Amygdala (tissue), 56 donors: ENCODE measurements at places on chromosomes 2 and 18.
A peak's percentile ranks its signal among the peaks of the same experiment; 100 is the strongest.

DNA sequence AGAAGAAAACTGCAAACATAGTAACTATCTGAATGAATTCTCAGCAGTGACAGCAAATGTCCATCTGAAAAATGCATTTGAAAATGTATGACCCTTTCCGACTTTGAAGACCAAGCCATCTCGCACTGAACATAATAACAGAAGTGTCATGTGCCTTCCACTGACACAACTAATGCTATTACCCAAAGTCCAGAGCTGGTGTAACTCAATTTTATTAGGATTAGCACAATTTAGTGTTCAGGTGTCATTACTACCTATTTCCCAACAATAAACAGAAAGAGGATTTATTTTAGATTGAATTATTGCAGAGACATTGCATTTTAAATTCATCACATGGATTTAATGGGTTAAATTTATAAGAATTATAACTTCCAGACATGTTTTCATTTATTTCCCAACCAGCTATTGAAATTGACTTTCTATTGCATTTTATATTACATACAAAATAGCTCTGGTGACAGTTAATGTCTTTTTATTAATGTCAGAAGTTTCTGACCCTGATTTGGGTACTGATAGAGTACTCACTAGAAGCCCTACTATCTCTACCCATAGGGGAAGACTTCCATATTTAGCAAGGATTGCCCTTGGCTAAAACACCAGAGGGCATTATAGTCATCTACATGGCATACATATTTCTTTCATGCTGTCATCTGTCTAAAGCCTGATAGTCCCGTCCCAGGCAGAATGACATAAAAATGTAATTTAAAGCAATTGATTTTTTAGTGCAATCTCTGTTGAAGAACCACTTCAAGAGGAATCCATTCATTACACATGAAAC, 7.0 kb upstream of the STK39 start:
- DNase-seq: no peak

- DNase-seq: no peak
Observed at GRCh38 chr18:27709344-27709743, 467.6 kb downstream of the CDH2 start.

DNA sequence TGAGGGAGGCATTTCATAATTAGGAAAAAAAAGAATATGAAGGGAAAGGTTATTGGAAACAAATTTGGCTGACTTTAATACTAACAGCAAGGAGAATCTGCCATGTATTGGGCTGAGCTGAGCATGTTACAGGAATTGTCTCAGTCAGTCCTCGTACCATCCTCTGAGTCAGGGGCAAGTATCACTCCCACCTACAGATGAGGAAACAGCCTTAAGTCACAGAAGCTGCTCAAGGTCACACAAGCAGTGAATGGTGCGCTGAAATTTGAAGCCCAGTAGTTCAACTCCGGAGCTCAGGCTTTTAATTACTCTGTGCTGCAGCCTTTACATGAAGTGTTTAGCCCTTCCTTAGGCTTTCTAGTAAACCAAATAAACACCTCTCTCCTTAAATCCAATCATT, 17.3 kb downstream of the PROKR1 start:
- DNase-seq: no peak

- no peak for DNase-seq
Observed at GRCh38 chr2:17272170-17272569, 246.1 kb downstream of the RAD51AP2 start.

DNA sequence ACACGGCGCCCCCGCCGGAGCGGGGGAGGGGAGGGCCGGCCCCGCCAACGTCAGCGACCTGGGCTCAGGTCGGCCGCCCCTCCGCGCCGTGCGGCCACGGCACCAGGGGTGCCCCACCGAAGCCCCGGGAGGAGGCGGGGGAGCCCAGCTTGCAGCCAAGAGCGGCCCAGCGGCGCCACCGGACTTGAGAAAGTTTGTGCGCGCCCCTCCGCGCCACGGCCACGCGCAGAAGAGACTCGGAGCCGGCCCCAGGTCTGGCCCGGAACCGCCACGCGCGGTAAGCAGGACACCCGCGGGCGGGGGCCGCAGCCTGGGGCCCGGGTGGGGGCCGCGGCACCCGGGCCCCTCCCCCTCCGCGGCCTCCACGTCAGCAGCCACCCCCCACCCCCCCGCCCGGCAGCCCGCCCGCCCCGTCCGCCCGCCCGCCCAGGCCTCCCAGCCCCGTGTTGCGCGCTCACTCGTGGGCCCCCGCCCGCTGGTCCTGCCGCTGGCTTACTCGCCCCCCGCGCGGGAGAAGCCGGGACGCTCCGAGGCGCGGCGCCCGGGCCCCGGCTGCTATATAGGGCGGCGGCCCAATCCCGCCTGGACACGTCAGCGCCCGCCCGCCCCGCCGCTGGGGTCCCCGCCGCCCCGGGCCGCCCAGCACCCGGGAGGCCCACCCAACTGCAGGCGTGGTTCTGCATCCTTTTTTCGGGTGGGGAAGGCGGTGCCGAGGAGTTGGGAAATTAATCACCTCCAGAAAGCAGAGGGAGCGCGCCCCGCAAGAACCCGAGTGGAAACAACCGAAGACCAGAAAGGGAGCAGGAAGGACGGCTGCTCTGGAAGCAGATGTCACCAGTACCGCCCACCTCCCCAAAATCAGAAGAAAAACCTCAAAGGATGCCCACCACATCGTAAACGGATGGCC, 42.9 kb downstream of the HDLBP start:
- no peak for DNase-seq

DNA sequence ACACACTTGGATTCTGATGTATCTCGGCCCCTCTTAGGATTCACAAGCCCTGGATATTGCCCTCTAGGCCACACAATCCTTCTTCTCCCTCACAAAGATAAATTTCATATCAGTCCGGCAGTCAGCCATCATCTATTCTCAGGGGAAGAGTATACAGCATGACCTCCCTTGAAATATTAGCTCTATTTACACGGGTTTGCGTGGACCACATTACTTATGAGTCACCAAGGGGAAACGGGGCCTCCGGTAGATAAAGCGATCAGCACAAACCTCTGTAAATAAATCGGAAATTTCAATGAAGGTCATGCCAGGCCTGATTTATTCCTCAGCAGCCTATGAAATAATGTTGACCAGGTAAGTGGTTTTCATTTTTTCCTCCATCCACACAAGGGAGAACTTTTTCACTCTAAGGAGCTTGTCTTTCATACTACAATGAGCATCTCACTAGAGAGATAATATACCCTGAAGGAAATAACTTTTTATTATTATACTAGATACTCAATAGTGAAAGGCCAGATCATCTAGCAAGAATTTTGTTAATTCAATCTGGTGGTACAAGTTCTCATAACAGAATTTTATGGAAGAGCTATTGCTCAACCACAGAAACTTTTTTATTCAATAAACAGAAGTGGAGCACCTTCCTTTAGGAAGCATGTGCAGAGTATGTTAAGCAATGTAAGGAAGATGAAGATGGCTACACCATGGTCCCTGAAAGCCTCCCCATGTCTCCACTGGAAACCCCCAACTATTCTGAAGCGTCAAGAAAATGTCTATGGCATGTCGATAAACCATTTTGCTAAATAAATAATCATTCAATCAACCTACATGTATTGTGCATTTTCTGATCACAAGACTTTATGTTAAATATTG, 125.2 kb upstream of the PIK3C3 start:
- no peak for DNase-seq

DNA sequence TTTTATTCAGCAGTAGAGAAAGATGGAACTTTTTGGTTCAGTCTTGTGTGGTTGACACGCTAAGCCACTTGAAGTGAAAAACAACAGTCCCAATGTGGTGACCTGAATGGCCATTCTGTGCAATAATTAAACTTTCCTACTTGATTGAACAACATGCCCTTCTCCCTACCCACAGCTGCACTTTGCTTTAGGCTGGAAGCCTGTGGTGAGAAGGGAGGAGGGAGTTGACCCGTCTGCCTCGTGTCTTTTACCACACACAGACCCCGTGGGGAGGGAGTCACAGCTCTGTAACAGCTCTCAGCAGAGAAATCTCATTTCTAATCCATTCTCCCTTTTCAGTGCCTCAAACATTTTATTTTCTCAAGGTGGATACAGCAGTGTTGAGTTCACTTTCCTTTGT, 138.2 kb upstream of the PKDCC start:
- DNase-seq: no peak

DNA sequence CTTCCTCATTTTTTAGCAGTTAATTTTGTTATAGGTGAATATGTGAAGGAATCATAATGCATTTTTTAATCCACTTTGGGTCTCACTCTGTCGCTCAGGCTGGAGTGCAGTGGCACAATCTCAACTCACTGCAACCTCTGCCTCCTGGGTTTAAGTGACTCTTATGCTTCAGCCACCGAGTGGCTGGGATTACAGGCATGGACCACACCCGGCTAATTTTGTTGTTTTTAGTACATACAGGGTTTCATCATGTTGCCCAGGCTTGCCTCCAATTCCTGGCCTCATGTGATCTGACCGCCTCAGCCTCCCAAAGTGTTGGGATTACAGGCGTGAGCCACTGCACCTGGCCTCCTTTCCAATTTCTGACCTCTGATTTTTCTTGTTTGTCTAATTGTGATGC, 17.7 kb downstream of the SCYGR5 start:
- no peak for DNase-seq

DNA sequence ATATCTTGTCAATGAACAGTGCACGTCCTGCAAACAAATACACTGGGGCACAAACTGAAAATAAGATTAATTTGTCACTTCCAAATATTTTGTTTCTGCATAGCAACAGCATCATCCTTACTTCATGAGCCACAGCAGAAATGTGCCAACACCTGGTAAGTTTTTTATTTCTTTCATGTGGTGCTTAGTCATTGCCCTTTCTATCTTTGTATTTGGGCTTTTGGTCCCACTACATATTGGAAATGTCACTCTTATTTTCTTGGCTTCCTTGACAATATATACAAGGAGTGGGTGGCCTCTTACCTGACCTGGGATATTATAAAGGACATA, 208.0 kb downstream of the RBM43 start:
- no peak for DNase-seq

GRCh38 chr2:4803396-4803795, 888.8 kb upstream of the SOX11 start:
- no peak for DNase-seq

DNA sequence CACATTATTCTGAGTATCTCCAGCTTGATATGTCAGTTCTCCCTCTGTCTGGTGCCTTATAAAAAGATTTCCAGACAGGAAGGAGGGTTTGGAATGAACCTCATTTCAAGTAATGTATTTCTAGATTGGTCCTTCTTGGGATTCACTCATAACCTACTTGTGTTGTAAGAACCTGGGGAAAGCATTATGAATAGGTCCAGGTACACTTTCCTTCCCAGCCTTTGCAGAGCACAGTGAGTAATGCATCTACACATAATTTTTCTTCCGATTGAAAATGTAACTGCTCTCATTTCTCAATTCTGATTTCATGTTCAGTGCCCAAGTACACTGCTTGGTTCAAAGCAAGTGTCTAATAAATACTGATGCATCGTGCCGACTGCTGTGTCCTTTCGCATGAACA, 25.0 kb upstream of the ACAA2 start:
- no peak for DNase-seq

GRCh38 chr18:435940-436339, 64.6 kb downstream of the COLEC12 start:
- peak; percentile 58 for DNase-seq

DNA sequence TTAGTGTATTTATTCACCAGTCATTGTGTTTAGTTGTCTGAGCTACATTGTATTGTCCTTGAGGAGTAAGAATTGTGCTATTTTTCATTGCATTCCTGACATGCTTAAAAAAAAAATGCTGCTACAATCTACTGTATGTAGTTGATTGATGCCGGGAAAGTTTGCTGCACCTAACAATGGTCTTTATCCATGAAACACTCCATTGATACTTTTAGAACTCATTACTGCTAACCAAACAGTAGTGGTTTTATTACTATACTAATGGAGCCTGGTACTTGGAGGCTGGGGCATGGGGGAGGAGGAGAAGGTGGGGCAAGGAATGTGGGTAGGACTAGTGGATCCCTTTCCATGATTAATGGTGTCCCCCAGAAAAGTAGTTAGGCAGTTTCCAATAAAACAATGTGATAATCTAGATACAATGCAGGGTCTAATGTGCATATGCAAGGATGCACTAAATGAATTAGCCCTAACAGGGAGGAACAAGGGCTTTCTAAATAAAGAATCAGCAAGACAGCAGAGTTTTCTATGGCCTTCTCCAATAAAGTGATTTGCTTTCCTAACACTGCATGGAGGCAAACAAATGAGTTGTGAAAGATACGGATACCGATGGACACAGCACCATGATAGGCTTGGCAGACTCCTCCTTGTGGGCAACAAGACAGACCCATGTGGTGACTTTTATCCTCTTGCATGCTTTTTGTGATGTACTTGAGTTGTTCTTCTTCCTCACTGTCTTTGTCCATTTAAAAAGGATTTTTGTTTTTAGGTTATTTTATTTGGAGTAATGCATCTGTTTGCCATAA, 78.5 kb downstream of the FMNL2 start:
- no peak for DNase-seq

- no peak for DNase-seq
Observed at GRCh38 chr2:238313289-238313990, 6.9 kb upstream of the TRAF3IP1 start.

GRCh38 chr2:203330434-203330833, 2.2 kb downstream of the ABI2 start:
- DNase-seq: no peak

GRCh38 chr2:66431846-66432587, 2.9 kb upstream of the MEIS1 start:
- no peak for DNase-seq
